ENCODE measurements at places on chromosomes 2 and 18.

GRCh38 chr2:154686162-154686561 lies 12.3 kb upstream of the KCNJ3 start:
- DNase-seq: no peak

GRCh38 chr2:134634054-134634753 lies 84.6 kb downstream of the TMEM163 start:
- no peak for DNase-seq

DNA sequence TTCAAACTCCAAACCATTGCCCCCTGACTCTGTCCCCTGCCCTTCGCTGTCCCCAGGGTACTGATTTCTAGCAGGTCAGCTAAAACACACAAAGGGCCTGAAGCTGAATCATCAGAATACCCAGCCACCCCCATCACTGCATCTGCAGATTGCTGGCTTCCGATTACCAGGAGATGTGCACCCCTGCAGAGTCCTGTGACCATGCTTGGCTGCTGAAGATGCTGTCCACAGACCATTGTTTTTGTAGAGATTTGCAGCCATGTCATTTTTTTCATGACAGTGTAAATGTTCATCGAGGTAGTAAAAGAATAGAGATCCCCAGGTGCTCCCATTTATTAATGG lies 463.3 kb downstream of the STK39 start:
- DNase-seq: no peak

- DNase-seq: no peak
Measured at GRCh38 chr18:57621246-57621604, 411 bp downstream of the NARS1 start.

- DNase-seq: no peak
Measured at GRCh38 chr2:2681711-2682251, 350.7 kb upstream of the MYT1L start.

DNA sequence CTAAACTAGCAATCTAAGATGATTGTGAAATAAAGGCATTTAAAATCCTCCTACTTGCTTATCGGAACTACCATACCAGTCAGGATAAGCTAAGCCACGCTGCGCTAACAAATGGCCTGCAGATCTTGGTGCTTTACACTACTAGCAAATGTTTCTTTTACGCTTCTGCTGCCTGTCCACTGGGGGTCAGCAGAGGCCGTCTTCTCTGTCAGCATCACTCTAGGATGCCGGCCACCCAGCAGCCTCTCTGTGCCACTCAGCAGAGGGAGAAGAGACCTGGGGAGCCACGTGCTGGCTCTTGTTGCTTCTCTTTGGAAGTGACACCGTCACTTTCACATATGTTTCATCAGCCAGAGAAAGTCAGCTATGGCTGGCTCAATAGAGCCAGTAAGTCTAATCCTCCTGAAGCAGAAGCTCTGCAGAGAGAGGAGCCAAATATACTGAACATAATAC lies 36.6 kb downstream of the COPS8 start:
- DNase-seq: no peak

DNA sequence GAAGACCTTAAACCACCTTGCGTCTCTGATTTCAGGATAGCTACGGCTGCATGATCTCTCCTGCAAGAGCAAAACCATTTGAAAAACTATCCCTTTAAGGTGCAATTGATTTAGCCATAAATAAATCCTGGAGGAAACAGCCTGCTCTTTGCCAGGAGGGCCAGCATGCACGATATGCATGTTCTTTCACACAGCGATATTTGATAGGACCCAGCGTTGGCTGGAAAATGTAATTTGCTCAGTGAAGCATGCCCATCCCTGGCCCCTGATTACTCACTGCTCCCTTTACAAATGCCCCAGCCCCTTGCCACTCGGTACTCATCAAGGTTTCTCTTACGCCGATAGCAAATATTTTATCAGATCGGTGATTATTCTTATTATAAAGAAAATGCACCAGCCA lies 315.4 kb downstream of the CDH2 start:
- no peak for DNase-seq

DNA sequence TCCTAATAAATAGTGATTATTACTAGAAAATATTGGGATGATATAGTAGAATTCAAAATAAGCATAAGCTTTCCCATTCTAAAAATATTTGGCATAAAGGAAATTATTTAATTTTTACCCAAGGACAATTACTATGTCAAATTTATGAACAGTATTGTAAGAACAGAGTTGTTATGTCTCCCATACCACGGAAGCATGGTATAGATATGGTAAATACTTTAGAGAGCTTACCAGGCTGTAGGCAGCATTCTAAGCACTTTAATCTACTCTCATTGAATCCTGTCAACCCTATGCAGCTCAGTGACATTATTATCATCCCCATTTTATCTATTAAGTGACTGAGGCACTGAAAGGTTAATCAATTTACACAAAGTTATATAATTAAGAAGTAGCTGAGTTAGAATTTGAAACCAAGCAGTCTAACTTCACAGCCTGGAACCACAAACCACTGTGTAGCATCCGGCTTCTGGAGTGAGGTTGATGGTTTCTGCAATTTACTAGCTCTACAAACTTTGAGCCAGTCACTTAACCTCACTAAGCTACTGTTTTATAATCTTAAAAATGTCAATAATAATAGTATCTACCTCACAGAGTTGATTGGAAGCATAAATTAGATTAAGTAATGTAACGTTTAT lies 323.7 kb downstream of the ARHGAP15 start:
- no peak for DNase-seq

- DNase-seq: no peak
Measured at GRCh38 chr2:54803783-54804751, 80.6 kb downstream of the EML6 start.

DNA sequence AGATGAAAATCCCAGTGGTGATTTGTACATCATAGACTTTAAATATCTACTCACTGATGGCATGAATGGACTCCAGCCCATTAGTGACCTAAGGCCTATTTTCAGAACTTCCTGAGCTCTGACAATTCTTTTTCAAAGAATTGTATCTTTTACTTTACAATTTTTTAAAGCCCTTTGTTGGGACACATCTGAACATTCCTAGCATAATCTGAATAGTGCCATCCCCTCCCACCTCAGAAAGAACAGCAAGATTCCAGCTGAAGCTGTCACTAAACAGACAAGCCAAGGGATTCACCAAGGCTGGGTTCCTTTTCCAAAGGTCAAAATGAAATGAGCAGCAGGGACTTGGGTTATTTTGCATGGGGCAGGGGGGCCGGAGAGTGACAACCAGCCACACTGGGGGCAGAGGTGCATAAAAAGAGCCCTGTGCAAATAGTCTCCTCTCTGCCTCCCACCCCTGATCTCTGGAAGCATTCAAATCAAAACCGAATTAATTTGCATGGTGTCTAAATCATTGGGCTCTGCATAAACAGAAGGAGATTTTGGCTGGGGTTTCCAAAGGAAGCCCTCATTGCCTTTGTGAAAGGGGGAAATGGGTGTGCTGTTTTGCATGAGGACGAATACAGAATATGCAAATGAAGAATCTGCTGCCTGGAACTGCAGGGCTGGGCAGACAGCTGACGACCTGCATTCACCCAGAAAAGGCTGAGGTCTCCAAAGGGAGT lies 17.2 kb downstream of the EPHA4 start:
- no peak for DNase-seq

GRCh38 chr2:705971-706511 lies 28.8 kb upstream of the TMEM18 start:
- DNase-seq: no peak

GRCh38 chr2:13508671-13509070 lies 791.9 kb downstream of the TRIB2 start:
- DNase-seq: no peak

GRCh38 chr2:68643011-68643873 lies at the start of gene PROKR1:
Gene PROKR1 (plus strand): TSS chr2:68643579. CDS start chr2:68645822, 2,243 bp downstream.
- no peak for DNase-seq

DNA sequence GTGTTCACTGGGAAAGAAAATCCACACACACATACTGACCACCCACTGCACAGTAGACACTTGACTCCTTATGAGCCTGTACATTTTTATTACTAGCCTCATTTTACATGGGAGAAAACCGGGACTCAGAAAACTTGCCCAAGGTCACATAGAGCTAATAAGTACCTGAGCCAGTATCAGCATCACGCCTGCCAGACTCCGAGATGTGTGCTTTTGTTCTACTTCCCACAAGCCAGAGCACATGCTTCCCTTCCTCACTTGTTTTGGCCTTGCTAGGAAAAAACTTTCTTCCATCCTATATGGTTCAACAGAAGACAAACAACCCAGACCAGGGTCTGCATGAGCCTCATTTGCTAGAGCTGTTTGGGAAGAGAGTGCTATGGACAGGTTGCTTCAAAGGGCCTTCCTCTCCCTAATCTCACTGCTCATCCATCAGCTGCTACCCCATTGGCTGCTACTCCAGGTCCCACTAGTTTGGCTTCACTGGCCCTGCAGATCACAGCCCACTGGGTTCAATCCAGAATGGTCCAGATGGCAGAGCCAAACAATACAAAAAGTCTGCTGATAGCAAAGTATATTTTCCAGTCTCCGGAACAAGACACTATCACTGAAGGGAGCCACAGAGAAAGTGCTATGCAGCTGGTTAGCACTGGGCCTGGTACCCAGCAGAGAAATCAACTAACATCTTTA lies 63.9 kb downstream of the STK39 start:
- no peak for DNase-seq

GRCh38 chr18:58393295-58393694 lies 235.6 kb downstream of the ALPK2 start:
- DNase-seq: no peak

DNA sequence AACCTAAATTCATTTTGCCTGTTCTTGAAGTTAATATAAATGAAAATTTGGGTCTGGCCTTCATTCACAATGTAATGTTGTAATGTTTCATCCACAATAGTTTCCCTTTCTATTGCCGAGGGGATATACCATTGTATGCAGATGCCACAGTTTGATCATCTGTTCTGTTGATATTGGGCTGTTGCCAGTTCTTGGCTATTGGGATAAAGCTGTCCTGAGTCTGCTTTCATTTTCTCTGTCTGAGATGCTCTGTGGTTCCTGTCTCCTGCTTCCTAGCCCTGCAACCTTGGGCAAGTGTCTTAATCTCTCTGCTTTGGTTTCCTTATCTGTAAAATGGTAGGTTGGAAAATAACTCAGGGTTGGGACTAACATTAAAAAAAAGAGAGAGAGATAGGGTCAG lies 25.2 kb downstream of the B3GNT2 start:
- DNase-seq: no peak

DNA sequence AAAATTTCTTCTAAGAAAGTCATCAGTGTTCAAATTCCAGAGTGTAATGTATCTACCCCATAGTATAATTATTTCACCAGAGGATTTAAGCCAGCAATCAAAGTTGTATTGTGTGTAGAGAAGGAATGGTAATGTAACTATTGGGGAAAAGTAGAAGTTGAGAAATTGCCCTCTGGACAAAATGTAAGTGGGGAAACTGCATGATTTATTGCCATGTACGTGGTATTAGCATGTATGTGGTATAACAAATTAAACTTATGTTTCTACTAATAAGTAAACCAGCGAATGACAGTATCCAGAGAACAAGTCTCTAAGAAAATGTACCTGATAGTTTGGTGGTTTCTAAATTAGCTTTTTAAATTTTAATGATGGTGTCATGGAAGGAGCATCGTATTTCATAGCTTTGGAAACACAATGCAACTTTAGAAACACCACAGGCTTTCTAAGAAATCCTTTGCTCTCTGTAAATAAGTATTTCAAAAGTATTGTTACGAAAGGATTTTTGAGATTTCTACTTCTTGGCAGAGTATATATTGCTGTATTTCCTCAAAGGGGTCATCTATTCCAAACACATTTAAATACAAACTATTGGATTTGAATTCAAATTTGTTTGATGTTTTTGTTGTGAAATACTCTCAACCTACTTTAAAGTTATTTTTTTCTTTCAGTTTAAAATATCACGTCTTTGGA lies 1018.9 kb upstream of the ZEB2 start:
- DNase-seq: no peak

DNA sequence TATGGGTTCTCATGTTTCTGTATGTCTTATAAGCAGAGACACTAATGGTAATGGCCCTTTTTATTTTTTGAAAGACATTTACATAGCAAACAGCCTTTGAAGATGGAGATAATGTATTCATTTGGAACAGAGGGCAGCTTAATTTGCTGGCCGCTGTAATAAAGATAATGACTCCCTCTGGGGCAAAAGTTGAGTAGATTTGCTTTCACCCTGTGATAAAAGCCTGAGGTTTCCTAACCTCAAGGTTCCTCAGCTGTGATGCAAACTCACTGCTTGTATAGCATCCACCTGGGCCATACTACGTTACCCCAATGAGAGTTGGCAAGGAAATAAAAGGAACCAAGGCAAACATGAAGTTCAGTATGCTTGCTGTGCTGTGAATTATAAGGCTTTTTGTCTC lies 54.8 kb downstream of the TEX51 start:
- no peak for DNase-seq

GRCh38 chr2:39483534-39483933 lies 46.4 kb upstream of the MAP4K3 start:
- DNase-seq: no peak

GRCh38 chr2:85788603-85789002 lies 34.8 kb downstream of the ATOH8 start:
- no peak for DNase-seq

GRCh38 chr2:200242570-200242969 lies 63.9 kb upstream of the SPATS2L start:
- no peak for DNase-seq

GRCh38 chr2:58339548-58340243 lies 98.6 kb upstream of the FANCL start:
- no peak for DNase-seq

GRCh38 chr2:171247741-171248662 lies 87.3 kb upstream of the TLK1 start:
- DNase-seq: no peak

DNA sequence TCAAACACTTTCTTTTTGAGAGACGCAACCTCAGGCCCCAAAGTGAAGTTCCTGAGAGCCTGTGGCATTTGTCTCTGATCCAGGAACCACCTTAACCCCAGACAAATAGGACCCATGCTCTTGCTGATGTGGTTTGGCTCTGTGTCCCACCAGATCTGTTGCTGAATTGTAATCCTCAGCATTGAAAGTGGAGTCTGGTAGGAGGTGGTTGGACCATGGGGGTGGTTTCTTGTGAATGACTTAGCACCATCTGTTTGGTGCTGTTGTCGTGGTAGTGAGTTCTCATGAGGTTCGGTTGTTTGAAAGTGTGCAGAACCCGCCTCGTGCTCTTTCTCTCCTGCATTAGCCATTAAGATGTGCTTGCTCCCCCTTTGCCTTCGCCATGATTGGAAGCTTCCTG lies 252.6 kb downstream of the FAM210A start:
- no peak for DNase-seq

DNA sequence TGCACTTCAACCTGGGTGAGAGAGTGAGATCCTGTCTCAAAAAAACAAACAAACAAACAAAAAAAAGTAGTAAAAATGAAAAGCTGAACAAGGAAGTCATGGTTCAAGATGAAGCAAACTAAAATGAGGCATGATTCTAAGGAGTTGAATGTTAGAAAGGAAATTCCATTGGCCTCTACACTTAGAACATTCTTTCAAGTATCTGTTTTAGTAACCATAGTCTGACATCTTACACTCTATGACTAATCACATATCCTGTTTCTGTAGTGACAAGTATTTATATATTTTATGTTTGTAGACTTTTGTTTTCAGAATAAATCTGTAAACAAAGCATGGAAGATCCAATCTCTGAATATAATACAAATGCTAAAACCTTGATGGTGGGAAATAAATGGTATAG lies 164.1 kb downstream of the KIAA1328 start:
- DNase-seq: no peak

GRCh38 chr2:133053541-133053940 lies 383.5 kb upstream of the LYPD1 start:
- no peak for DNase-seq

- no peak for DNase-seq
Measured at GRCh38 chr18:79410731-79411613, 15.2 kb downstream of the NFATC1 start.
